Jurkat, Clone E6-1 (cell line): ENCODE measurements at places on chromosomes 4 and X.

DNA sequence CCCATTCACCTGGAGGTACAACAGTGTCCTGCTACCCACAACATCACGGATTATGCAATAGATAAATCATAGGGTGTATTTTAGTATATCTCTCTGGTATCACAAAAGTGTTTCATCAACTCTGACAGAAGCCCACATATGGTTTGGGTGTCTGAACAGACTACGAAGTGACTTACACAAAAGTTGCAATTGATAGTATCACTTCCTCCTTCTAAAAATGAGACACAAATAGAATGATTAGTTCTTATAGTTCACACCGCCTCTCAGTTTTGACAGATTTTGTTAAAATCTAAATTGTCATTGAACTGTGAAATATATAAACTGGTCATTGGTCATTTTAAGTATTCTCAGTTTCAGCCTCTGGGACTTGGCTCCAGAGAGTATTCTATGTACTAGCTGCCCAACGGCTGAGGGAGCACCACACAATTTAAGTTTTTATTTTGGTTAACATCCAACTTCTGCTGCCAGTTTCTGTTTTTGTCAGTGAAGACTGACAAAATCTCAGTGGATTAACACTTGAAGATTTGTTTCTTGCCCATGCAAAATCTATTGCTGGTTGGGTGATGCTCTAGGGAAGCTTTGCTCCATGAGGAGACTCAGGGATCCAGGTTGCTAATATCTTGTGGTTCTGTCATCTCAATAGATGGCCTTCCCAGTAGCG, 113.8 kb upstream of the PUDP start:
- DNase-seq = no peak

GRCh38 chr4:113840861-113841260, 79.3 kb upstream of the CAMK2D start:
- no peak for DNase-seq

DNA sequence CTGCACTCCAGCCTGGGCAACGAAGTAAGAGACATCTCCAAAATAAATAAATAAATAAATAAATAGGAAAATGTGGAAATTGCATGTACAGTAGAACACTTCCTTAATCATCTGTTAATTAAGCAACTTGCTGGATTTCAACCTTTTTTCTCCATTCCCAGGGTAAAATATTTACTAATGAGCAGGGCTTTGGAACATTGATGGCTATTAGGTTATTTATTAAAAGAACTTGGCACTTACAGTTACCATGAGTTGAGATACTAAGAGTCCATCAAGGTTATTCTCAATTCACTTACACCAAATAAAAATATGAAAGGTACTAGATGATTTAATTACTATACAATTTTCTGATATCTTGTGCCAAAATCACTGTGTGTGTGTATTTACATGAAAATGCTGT, 607.1 kb downstream of the PCDH18 start:
- DNase-seq = no peak

DNA sequence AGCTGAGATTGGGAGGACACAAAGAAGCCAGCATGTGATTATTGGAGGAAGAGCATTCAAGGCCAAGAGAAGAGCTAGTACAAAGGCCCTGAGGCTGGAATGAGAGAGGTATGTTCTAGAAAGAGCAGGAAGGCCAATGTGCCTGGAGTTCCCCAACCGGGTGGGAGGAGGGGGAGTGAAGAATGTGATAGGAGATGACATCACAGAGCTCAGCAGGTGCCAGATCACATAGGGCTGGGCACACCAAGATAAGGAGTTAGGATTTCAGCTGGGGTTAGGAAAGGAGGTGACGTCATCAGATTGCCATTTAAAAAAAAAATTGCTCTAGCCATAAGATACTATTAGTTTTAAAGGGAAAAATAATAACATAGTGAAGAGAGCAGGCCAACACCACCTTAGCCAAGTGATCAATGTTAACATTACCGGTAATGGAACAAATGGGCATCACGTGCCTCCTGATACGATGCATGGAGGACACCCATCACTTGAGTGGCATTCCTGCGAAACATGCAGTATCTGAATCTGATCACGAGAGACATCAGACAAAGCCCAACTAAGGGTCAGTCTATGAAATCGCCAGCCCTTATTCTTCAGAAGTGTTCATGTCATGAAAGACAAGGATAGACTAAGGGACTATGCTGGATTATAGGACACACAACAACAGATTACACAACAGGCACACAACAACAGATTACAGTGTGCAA, 344.3 kb downstream of the BCOR start:
- DNase-seq = no peak
